ENCODE measurements at places on chromosomes 3 and 15. TPM values are rescaled to one million over a fixed set of nuclear protein-coding genes. Genes with fewer than 3 reads are reported as not detected.

Gene ANKRD63
- not detected for total RNA-seq

DNA sequence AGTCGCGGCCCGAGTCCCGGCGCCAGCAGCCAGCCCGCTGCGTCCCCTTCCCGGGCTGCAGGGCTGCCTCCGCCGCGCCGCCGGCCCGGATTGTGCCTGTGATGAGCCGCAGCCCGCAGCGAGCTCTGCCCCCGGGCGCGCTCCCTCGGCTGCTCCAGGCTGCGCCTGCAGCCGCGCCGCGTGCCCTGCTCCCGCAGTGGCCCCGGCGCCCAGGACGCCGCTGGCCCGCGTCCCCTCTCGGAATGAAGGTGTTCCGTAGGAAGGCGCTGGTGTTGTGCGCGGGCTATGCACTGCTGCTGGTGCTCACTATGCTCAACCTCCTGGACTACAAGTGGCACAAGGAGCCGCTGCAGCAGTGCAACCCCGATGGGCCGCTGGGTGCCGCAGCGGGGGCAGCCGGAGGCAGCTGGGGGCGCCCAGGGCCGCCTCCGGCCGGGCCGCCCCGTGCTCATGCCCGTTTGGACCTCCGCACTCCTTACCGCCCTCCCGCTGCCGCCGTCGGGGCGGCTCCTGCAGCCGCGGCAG is 1.2 kb downstream of the CHST2 start:
- DNase-seq, result no peak

DNA sequence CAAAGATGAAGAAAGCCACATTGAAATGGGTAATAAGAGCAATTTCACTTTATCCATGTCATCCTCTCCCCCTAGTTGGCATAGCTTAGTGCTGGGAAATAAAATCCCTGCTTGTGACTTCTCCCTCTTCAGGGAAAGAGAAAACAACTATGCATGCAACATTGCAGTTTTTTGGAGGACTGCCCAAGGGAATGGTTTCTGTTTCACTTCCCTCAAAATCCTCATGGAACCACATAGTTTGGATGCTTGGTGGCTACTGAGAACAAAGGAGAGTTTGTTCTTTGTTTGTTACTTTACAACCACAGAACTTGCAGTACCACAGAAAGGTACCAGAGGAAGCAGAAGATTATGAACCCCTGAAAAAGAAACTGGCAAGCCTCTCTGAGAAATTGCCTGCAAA is 384.6 kb upstream of the RORA start:
- DNase-seq, result no peak

Gene BOC
- total RNA-seq, result 0.50 TPM

- DNase-seq, result no peak
Observed at GRCh38 chr15:51751697-51752683, 593 bp downstream of the TMOD2 start.

DNA sequence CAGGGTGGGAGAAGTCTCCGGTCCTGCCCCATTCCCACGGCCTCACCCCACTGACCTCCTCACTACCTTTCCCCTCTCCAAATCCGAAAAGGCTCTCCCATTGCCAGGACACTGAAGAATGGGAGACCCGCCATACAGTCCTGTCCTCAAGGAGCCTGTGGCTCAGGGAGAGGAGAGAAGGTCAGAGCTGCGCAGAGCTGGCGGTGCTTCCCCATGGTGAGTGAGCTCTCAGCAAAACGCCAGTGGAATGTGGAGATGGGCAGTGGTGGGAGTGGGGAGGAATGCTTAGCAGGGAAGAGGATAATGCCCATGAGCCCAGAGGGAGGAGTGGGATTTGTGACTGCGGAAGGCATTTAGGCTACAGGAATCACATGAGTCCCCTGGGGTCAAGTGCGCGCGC is 20.1 kb downstream of the FAM43A start:
- no peak for DNase-seq

Gene GOLGA6B
- total RNA-seq, result 1.4 TPM

- DNase-seq, result no peak
Observed at GRCh38 chr15:57649138-57649537, 57.4 kb upstream of the POLR2M start.

Gene ZCWPW2
- 0.30 TPM for total RNA-seq

DNA sequence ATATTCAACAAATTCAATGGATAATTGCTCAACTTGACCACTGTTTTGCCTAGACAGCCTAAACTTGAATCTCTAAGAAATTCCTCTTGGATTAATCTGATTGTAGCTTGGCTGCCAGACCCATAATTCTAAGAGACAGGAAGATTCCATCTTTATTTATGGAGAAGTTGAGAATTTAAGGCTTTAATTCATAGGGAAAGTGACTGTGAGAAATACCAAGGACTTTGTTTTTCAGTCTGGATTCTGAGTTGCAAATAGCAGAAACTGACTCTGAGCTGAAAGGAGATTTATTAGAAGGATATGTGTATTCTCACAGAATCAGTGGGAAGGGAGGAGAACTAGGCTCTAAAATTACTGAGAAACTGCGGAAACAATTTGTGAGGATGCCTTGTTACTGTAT is 195.7 kb downstream of the OXSM start:
- no peak for DNase-seq

Gene CYP1A1
- 1.6 TPM for total RNA-seq

DNA sequence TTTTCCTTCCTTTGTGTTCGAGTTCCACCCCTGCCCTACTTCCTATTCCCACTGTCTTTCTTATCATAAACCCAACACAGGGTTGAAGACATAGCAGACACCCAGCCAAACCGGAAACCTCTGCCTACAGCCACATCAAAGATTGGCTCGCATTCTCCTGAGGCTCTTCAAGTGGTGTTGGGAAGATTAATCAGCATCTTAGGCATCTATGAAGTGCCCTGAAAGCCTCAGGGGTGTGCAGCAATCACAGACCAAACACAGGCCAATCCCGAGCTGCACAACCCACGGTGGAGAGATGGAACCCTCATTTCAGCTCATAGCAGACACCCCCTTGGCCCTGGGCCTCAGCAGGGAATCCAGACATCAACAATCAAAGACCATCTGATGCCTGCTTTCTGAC is 255.9 kb downstream of the XXYLT1 start:
- peak; percentile 29 for DNase-seq
